Gastrocnemius medialis (tissue), 4 donors: ENCODE measurements at places on chromosomes 12 and 14. TPM values are rescaled to one million over a fixed set of nuclear protein-coding genes. Genes with fewer than 3 reads are reported as not detected.

- peak overlapping the region; percentile 91 for H3K27ac ChIP-seq
- no peaks in the 10 kb centered on the region for H3K27me3 ChIP-seq
- no peak for DNase-seq
- peaks cover 35% of the 10 kb centered on the region for H3K4me1 ChIP-seq
- H3K36me3 ChIP-seq = no peaks in the 10 kb centered on the region
These were observed 2.1 kb downstream of the TINF2 start for GRCh38 chr14:24240110-24240918.

DNA sequence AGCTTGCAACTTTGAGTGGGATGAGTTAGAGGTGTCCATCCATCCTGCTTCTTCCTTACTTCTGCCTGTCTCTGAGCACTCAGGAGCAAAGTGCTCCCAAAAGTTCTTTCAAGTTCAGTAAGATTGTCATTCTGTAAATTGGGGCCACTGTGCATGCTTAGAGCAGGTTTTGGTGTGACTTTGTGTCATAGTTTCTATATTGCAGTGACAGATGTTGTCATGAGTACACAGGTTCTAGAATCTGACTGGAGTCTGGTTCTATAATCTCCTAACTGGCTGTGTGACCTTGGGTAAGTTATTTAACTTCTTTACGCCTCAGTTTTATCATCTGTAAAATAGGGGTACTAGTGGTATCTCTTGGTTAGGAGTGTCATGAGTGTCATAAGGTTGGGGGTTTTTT, 202.7 kb upstream of the BCL2L14 start:
- H3K4me3 ChIP-seq = no peak overlapping the region
- DNase-seq = no peak
- peaks cover 14% of the 10 kb centered on the region for H3K4me1 ChIP-seq
- no peak overlapping the region for H3K27ac ChIP-seq

GRCh38 chr12:116915326-116915725, 4.6 kb downstream of the FBXW8 start:
- no peak overlapping the region for H3K4me3 ChIP-seq
- H3K27me3 ChIP-seq = no peaks in the 10 kb centered on the region
- peaks cover 8% of the 10 kb centered on the region for H3K4me1 ChIP-seq
- DNase-seq = no peak

DNA sequence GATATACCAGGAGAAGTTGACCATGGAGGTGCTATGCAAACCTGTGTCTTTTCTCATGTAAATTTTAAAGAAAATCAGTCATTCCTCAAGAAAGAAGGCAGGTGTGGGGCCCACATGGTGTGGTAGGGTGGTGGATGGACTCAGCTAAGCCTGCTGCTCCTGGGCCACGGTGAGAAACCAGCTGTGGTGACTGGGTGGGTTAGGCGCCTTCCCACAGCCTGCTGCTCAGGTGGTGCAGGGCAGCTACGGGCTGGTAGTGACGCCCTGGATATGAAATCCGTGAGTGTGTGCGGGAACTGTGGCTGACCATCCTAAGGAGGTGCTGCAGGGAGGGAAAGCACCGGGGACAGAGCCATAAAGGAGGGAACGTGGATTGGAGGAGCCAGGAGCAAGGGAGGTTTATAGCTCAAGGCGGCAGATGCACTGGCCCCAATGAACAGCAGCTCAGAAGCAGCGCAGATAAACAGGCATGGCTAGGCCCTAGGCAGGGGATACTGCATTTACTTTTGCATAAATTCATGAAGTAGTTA, 408.8 kb downstream of the FUT8 start:
- no peaks in the 10 kb centered on the region for H3K4me1 ChIP-seq
- no peak overlapping the region for H3K27ac ChIP-seq
- H3K27me3 ChIP-seq = no peaks in the 10 kb centered on the region
- no peaks in the 10 kb centered on the region for H3K36me3 ChIP-seq
- DNase-seq = no peak

- DNase-seq = no peak
- H3K4me3 ChIP-seq = no peak overlapping the region
- no peaks in the 10 kb centered on the region for H3K36me3 ChIP-seq
- H3K4me1 ChIP-seq = no peaks in the 10 kb centered on the region
- H3K27ac ChIP-seq = no peak overlapping the region
- H3K27me3 ChIP-seq = no peaks in the 10 kb centered on the region
These were observed 316.2 kb downstream of the PAWR start for GRCh38 chr12:79374545-79374944.

DNA sequence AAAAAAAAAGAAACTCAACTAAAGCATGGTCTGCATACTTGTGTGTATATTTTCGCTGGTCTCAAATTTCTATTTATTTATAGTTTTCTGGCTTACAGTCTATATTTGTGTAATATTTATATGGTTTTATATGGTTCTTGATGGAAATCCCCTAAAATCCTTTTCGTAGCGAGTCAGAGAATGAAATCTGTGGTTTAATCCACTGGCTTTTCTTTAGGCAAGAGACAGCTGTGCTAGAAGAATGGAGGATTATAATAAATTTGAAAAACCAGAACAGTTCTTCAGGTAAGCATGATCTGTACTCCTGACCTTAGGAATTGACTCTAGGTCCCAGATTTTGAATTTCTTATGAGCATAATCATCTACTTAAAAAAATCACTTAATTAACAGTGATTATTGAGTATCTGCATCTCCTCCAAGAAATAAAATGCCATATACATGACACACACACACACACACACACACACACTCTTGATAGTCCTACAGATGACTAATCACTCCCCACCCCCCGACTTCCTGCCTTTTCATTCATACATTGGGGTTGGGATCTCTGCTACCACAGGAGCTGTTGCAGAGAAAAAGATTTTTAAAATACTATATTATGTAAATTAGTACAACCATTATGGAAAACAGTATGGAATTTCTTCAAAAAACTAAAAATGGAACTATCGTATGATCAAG, 113.4 kb downstream of the CRADD start:
- no peaks in the 10 kb centered on the region for H3K36me3 ChIP-seq
- H3K4me1 ChIP-seq = peaks cover 17% of the 10 kb centered on the region
- no peak overlapping the region for H3K4me3 ChIP-seq
- no peak overlapping the region for H3K27ac ChIP-seq
- H3K27me3 ChIP-seq = no peaks in the 10 kb centered on the region

GRCh38 chr14:100536121-100536510, 51.1 kb downstream of the BEGAIN start:
- no peaks in the 10 kb centered on the region for H3K36me3 ChIP-seq
- H3K4me3 ChIP-seq = no peak overlapping the region
- H3K4me1 ChIP-seq = peaks cover 7% of the 10 kb centered on the region
- H3K27me3 ChIP-seq = no peaks in the 10 kb centered on the region
- peak; percentile 0 for DNase-seq
- H3K27ac ChIP-seq = no peak overlapping the region

- DNase-seq = no peak
- H3K4me1 ChIP-seq = no peaks in the 10 kb centered on the region
- no peak overlapping the region for H3K27ac ChIP-seq
- no peak overlapping the region for H3K4me3 ChIP-seq
- H3K36me3 ChIP-seq = no peaks in the 10 kb centered on the region
These were observed 115.1 kb downstream of the SLC16A7 start for GRCh38 chr12:59710964-59711363.

DNA sequence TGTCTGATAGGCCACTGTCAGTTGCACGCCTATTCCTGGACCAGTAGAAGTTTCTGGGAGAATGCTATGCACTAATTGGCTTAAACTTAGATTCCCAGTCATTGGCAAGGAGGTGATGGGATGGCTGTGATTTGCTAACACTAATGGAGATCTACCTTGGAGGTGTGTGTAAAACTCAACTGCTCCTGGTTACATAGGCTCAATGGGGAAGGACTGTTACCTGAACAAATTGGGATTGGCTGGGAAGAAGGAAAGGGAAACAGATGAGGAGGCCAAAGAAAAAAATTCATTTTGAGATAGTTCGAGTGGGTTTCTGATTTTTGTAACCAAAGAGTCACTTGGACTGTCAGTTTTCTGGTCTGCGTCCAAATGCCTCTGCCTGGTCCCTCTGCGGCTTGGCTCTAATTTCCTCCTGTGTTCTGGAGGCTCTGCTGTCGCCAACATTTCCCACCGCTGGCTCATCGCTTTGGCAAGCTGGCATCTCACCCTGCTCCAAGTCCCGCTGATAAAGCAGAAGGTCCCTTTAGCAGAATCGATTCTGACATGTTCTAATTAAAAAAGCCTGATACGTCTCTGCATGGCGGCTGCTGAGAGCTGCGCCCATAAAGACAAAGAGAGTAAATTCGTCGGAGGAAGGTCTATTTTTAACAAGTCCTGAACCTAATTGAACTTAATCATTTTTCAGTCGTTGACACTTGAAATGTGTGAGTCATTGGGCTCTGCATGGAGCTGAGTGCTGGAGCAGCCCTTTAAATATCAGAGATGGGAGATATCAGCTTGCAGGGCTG, 2.0 kb upstream of the CCDC63 start:
- H3K4me1 ChIP-seq = peaks cover 15% of the 10 kb centered on the region
- H3K27ac ChIP-seq = peak overlapping the region; percentile 44
- H3K27me3 ChIP-seq = peaks cover 3% of the 10 kb centered on the region
- DNase-seq = peak; percentile 61
- H3K36me3 ChIP-seq = no peaks in the 10 kb centered on the region
- peak overlapping the region; percentile 34 for H3K4me3 ChIP-seq

DNA sequence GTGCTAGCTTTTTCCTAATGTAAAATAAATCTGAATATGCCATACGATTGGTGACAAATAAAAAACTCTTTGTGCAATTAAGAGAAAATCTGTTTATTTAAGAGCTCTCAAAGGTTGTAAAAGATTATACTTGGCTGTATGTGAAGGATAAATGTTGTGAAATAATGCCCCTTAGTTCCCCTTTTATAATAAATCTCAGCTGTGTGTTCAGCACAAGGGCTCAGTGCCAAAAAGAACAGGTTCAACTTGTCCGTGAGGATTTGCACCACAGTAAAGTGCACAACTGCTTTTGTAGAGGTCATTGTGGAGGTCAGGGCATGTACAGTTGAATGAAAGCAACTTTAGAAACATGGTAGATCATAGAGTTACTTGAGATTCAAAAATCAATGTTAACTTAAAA, 118.6 kb downstream of the TRMT5 start:
- peak; percentile 72 for DNase-seq
- no peak overlapping the region for H3K4me3 ChIP-seq
- H3K27ac ChIP-seq = peak overlapping the region; percentile 83
- H3K27me3 ChIP-seq = no peaks in the 10 kb centered on the region
- H3K36me3 ChIP-seq = no peaks in the 10 kb centered on the region

DNA sequence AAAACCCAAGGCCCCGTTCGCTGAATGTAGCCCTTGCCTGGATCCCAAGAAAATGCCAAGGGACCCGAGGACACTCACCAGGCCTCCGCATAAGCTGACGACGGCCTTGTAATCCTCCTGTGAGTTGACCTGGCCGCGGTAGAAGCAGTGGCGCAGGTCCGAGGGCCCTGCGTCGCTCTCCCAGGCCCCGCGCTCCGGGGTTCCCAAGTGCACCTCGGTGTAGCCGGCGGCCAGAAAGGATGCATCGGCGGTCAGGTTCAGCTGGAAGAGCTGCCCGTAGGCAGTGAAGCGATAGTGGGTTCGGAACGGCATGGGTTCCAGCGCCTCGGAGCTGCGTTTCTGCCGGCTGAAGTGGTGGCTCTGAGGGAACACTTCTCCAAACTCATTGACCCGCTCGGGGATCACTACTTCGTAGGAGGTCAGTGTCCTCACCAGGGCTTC, 1.2 kb downstream of the ADAMTS20 start:
- H3K4me3 ChIP-seq = no peak overlapping the region
- H3K27ac ChIP-seq = no peak overlapping the region
- DNase-seq = no peak
- peaks cover 15% of the 10 kb centered on the region for H3K27me3 ChIP-seq

DNA sequence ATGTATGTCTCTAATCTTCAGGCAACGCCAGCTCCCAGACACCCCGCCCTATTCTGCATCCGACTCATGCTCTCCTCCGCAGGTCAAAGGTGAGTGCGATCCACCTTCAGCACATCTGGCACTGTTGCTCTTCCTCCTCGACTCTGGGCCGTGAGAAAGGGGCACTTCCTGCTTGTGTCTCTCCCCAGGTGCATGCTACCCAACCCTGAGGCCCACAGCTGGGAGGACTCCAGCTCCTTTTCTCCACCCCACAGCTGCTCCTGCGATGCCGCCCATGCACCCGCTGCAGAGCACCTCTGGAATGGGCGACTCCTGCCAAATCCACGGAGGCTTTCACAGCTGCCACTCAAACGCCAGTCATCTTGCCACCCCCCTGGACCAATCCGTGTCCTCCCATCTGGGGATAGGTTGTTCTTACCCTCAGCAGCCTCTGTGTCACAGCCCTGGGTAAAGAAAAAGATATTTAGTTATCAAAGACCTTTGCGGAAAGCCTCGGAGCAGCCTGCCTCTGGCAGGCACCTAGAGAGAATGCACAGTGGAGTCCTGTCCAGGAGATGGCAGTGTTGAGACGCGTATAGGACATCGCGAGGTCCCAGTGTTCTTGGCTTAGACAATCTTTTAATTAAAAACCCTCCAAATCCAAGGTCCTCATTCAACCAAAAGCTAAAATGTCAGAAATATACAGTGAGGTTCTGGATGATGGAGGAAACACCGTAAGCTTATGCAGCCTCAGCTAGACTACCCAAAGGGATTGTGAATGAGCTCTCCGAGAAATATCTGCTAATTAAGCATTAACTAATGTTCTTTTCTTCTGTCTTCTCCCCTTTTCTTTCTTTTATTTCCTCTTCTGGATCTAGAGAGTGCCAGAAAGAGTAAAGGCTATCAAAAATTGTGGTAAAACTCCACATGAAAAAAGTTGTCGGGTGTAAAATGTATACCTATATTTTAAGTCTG, 54.3 kb downstream of the MYRFL start:
- DNase-seq = peak; percentile 42
- H3K4me3 ChIP-seq = peak overlapping the region; percentile 48
- H3K4me1 ChIP-seq = peaks cover 4% of the 10 kb centered on the region
- H3K27ac ChIP-seq = no peak overlapping the region

- no peaks in the 10 kb centered on the region for H3K4me1 ChIP-seq
- no peaks in the 10 kb centered on the region for H3K36me3 ChIP-seq
- no peaks in the 10 kb centered on the region for H3K27me3 ChIP-seq
- no peak overlapping the region for H3K4me3 ChIP-seq
- no peak overlapping the region for H3K27ac ChIP-seq
These were observed 33.8 kb upstream of the ATP2B1 start for GRCh38 chr12:89742337-89743022.

Gene FGD4
- total RNA-seq = 53.5 TPM

Gene MRPL51
- total RNA-seq = 76.6 TPM

Gene CELA1
- total RNA-seq = not detected

Gene HHIPL1
- 0.13 TPM for total RNA-seq

Gene ACSM4
- total RNA-seq = not detected

Gene PZP
- 0.46 TPM for total RNA-seq
